ENCODE measurements at places on chromosomes 1 and 21.

GRCh38 chr1:228416217-228416933 lies at the start of gene TRIM17:
TSS of gene TRIM17 (minus strand) at chr1:228416861. CDS start at chr1:228415072, 1,789 bp downstream.
- peak; percentile 40 for DNase-seq

DNA sequence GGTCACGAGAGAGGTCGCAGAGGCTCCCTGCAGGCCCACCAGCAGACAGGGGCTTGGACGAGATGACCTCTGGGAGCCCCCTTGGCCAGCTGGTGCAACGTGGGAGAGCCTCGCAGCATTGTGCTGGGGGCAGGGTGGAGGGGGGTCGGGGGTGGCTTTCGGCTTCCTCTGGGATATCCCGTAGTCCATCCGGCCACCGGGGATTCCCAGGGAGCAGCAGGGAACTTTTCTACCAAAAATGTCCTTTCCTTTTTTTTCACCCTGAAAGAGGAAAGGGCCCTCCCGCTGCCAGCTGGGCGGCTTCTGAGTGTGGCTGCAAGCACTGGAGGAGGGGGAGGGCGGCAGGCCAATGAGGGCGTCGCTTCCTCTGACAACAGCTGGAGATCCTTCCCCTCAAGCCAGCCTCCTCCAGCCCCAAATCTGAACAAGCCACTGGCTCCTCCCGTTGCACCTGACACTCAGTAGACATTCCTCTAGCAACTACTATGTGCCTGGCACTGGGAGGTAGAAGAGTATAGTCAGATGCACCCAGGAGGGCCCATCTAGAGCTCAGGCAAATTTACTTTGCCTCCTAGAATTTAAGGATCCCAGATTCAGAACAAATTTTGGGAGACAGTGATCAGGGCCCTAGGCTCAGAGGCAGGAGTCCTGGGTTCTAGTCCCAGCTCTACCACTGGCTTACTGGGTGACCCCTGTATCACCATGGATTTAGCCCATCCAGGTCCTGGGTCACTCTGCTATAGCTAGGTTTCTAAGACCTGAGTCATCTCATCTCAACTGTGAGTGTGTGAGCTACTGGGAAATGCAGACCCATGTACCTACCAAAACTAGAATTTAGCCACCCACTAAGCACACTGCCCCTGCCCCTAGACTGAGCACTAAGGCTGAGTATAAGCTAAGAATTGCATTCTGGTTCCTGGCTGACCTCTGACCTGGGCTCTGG lies 2.7 kb downstream of the MOB3C start:
- peak; percentile 17 for DNase-seq

GRCh38 chr21:42650441-42651421 lies 2.7 kb upstream of the PDE9A start:
- DNase-seq, result no peak

GRCh38 chr1:25794325-25794724 lies 5.7 kb upstream of the SELENON start:
- no peak for DNase-seq

GRCh38 chr21:20856926-20857325 lies 141.3 kb upstream of the NCAM2 start:
- no peak for DNase-seq

Data from activated CD4-positive, alpha-beta T cell treated with anti-CD3 and anti-CD28 coated beads, Interleukin-2, amount 50 U/mL, for 1 hour (primary cell).